ENCODE measurements at places on chromosomes 2 and 18. TPM values are rescaled to one million over a fixed set of nuclear protein-coding genes. Genes with fewer than 3 reads are reported as not detected.

DNA sequence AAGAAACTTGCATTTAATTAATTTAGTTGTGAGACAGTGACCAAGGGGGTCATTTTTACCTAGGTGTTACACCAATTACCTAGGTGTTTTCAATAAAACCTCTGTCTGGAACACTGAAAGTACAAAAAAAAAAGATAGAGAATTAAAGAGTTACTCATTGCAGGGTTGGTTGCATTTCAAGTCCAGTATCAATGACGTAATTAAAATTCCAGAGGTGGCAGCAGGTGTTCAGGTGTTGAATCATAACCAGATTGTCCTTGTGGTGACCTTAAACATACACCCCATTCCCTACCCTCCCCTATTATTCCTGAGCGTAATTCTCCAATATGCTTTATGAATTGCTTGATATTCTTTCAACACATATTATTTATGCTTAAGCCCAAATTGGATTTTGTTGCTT, 352.0 kb upstream of the SLC8A1 start:
- DNase-seq = no peak
- H3K27ac ChIP-seq = no peak overlapping the region
- H3K27me3 ChIP-seq = no peaks in the 10 kb centered on the region
- no peaks in the 10 kb centered on the region for H3K36me3 ChIP-seq
- H3K4me1 ChIP-seq = no peaks in the 10 kb centered on the region

- H3K4me3 ChIP-seq = no peak overlapping the region
- no peaks in the 10 kb centered on the region for H3K27me3 ChIP-seq
- DNase-seq = no peak
- H3K4me1 ChIP-seq = no peaks in the 10 kb centered on the region
- H3K36me3 ChIP-seq = no peaks in the 10 kb centered on the region
- H3K27ac ChIP-seq = no peak overlapping the region
Measured at GRCh38 chr18:3747176-3747973, 297.4 kb downstream of the TGIF1 start.

DNA sequence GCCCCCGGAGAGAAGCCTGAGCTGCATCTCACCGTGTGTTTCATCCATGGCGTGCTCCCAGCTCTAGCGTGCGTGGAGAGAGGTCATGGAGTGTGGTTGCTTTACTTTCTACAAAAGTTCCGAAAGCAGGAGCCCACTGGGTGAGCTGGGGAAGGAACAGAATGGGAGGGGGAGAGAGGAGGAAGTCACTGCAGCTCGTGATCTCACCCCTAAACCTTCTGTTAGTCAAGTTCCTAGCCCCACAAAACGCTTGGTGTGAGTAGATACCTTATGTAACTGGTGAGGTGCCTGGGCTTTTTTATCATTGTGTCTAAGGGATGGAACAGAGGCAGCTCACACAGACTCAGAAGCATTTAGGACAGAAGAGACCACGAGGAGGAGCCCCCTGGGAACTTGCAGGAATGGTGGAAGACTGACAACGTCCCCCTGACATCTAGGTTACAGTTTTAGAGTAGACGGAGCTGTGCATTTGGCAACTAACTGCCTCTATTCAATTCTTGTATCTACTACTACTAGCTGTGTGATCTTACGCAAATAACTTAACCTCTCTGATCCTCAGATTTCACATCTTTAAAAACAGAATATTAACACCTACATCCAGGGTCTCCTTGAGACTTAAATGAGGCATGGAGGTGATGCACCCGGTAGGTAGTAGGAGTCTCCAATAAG, 123.3 kb downstream of the ARL4C start:
- H3K27ac ChIP-seq = no peak overlapping the region
- no peak for DNase-seq
- H3K4me1 ChIP-seq = peaks cover 46% of the 10 kb centered on the region
- no peaks in the 10 kb centered on the region for H3K27me3 ChIP-seq

The FOXD4L1 gene
- total RNA-seq = not detected

The VRK2 gene
- 11.1 TPM for total RNA-seq

The IL18RAP gene
- 2.3 TPM for total RNA-seq

The COLEC11 gene
- not detected for total RNA-seq

The UBXN4 gene
- 150 TPM for total RNA-seq

All from CD4-positive, alpha-beta T cell (primary cell).